Cerebellar nuclear complex (tissue), 1 donor: ENCODE measurements at places on chromosomes 7 and 10.

GRCh38 chr7:29170781-29171180 lies 23.8 kb upstream of the CHN2 start:
- DNase-seq, result no peak

DNA sequence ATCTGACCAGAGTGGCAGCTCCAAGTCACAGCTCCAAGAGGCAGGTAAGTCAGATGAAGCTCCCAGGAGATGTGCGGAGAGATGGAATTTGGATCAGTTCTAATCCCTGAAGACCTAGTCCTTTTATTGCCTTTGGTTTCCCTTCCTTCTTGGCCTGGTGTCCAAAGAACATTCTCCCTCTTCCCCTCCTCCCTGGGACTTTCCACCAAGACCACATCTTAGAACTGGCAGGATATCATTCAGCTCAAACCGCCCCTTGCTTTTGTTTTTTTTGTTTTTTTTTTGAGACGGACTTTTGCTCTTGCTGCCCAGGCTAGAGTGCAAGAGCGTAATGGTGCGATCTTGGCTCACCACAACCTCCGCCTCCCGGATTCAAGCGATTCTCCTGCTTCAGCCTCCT lies 190.8 kb downstream of the GFRA1 start:
- no peak for DNase-seq

- no peak for DNase-seq
Measured at GRCh38 chr7:156962897-156963296, 13.4 kb downstream of the NOM1 start.

GRCh38 chr10:47094636-47095035 lies 183.4 kb downstream of the PTPN20 start:
- no peak for DNase-seq

DNA sequence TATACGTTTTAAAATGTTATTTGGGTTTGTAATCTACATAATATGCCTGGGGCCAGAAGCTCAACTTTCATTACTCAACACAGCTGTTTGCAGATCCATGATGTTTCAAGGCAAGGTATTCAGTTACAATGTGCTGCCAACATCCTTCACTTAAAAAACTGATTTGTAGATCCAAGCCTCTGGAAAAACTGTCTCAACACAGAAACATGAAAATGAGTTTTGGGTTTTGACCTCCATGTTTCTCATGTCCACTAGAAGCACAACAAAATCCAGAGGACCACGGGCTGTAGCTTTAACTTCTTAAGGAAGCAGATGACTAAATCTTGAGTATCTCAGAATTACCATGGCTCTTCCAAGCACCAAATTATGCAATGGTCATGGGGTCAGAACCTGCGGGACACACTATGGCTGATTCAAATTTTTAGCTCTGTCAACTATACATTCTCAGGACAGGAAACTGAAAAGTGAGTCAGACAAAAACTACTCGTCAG lies 247.1 kb upstream of the GRB10 start:
- DNase-seq, result no peak
